Activated CD8-positive, alpha-beta T cell treated with anti-CD3 and anti-CD28 coated beads for 36 hours (primary cell): ENCODE measurements at places on chromosomes 12 and 14.

GRCh38 chr14:64773046-64773445, 68.8 kb downstream of the PLEKHG3 start:
- no peak for DNase-seq

DNA sequence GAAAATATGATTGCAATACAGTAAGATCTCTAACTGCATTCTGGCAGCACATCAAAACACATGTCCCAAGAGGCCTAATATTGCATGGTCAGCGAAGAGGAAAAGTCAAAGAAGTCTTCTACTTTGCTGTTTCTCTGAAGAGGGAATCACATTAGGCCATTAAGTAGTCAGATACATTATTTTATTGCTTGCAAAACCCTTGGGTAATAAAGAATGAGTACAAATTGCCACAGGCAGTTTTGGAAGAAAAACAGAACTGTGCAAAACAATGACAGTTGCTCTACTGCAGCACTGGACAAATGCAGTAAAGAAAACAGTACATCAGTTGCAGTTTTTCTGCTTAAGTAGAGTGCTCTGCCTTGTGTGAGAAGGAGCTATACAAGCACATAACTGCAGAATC, 211.9 kb downstream of the MED13L start:
- no peak for DNase-seq

GRCh38 chr12:4900327-4900726, 9.4 kb upstream of the KCNA1 start:
- no peak for DNase-seq

DNA sequence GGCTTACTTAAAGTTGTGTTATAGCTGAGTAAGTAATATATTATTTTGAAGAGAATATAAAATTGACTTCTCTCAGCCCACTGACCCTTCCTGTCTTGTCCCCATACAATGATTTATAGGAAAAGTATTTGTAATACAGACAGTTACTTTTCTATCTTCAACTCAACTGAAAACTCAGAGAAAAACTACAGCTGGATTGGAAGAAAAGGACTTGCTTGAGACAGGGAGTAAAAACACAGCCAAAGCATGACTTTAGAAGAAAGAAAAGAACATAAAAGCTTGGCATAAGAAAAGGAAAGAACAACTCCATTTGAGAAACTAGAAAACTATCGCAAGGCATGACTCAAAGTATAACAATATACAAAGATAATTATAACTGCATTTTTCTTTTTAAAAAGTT, 57.5 kb downstream of the MSRB3 start:
- no peak for DNase-seq

DNA sequence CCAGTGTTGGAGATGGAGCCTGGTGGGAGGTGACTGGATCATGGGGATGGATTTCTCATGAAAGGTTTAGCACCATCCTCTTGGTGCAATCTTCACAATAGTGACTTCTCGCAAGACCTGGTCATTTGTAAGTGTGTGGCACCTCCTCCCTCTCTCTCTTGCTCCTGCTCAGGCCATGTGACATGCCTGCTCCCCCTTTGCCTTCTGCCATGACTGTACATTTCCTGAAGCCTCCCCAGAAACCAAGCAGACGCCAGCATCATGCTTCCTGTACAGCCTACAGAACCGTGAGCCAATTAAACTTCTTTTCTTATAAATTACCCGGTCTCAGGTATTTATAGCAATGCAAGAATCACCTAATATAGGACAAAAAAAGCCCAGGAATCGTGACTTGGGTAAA, 171.0 kb upstream of the FOXN3 start:
- DNase-seq = peak; percentile 16

DNA sequence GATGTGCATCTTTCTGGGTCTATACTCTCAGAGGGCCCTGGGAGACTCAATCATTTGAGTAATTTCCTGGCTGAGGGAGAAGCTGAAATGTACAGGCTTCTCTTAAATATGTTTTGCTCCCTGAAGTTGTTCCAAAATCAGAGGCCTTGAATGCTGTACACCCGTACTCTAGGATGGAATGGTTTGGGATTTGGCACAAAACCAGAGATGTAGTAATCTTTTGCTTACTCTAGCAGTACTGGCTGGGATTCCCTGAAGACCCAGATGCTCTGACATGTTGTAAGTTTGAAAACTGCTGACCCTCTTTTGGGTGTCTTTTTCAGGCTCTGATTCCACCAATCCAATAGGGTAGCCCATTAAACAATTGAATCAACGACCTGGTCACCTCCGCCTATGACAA, 10.4 kb downstream of the ACACB start:
- no peak for DNase-seq

GRCh38 chr14:51269634-51270033, 29.6 kb downstream of the TMX1 start:
- DNase-seq = no peak

DNA sequence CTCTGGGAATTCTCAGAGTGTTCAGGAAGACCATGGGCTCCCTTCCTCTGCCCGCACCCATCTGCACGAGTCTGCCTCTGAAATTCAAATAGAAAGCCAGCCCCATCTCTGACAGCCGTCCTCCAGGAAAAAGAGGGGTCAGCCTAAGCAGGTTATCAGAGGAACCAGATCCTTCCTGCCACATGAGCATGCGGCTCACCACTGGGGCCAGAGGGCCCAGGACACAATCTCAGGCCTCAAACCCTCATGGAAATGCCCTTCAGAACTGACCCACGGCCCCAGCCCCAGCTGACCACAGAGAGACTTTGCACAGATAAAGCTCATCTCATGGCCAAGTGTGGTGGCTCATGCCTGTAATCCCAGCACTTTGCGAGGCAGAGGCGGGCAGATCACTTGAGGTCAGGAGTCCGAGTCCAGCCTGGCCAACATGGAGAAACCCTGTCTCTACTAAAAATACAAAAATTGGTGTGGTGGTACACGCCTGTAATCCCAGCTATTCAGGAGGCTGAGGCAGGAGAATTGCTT, 23.2 kb downstream of the PXN start:
- no peak for DNase-seq

DNA sequence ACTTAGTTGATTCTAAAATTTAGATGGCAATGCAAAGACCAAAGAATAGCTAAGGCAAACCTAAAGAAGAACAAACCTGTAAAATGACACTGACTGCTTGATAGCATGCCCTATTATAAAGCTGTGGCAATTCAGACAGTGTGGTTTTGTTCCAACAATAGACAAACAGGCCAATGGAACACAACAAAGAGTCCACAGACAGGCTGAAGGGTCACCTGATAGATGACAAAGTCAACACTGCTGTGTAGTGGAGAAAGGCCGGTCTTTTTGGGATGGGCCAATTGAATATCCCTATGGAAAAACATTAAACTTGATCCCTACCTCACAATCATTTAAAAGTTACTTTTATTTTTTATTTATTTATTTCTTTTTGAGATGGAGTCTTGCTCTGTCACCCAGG, 33.8 kb upstream of the SLC25A3 start:
- no peak for DNase-seq

DNA sequence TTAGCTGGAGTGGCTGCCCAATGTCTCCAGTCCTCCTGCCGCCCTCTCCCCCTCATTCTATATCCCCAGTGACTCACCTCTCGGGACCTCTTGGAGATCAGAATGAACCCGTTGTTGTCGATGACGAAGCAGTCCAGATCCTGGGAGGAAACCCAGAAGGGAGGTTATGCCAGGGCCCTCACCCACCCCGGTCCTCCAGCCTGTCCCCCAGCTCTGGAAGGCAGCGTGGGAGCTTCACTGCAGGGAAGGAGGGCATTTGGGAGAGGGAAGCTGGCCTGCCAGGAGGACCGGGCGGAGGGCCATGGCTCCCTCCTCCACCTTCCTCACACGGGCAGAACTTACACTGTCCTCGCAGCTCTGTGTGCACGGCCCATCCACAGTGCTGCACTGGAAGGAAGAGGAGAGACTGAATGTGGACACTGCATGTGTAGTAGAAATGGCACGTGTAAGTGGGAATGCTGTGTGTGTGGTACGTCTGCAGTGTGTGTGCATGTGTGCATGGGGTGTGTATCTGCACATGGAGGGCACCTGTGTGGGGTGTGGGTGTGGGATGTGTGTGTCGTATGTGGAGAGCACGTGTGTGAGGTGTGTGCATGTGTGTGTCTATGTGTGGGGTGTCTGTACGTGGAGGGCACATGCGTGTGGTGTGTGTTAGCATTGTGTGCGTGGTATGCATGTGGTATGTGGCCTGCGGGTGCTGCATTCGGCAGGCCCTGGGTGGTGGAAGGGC, 10.0 kb upstream of the LRTM2 start:
- no peak for DNase-seq

DNA sequence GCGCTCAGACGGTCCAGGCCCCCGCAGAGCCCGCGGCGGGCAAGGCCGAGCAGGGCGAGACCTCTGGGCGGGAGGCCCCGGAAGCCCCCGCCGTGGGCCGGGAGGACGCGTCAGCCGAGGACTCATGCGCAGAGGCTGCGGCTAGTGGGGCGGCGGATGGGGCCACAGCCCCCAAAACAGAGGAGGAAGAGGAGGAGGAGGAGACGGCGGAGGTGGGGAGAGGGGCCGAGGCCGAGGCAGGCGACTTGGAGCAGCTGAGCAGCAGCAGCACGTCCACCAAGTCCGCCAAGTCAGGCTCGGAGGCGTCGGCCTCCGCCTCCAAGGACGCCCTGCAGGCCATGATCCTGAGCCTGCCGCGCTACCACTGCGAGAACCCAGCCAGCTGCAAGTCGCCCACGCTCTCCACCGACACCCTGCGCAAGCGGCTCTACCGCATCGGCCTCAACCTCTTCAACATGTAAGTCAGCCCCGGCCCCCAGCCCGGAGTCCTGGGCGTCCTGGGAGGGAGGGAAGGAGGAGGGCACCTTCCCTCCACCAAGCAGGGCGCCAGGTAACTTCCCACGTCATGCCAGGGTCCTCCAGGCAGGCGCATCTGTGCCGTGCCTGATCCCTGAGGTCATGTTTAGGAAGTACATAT, 72.4 kb downstream of the IQSEC3 start:
- DNase-seq = peak; percentile 72

DNA sequence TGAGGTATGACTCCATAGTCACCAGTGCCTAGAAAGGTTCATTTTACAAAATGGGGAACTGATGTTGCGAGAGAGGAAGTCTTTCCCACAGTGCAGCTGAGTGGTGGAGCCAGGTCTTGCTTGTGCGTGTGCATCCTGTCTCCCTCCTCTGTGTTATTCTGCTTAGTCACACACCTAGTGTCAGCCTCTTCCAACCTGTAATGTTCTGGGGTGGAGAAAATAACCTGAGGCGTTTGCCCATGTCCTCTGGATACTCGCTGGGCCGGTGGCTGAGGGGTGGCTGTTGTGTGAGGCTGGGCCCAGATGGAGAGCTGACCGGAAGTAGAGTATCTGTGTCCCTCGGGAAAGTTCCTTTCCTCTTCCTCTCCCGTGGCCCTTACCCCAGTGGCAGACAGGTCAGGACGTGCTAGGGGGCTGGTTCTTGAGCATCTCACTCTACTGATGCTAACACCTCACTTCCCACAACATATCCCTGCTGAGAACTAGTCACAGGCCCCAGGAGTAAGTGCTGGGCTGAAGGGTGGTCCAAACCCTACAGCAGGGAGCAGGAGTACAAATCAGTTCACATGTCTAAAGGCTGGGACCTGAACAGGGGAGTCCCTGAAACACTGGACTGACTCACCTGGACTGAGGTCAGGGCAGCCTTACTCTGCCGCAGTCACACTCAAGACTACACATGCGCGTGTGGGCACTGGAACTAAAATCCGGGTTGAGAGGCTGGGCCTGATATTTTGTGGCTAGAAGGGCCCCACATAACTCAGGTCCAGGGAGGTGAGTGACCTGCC, 7.0 kb downstream of the MLF2 start:
- peak; percentile 47 for DNase-seq
